ENCODE measurements at places on chromosomes 5 and 9.

- no peak for DNase-seq
Measured at GRCh38 chr5:67249590-67249895, 52.9 kb upstream of the CD180 start.

GRCh38 chr9:127589955-127590370 lies 22.1 kb upstream of the STXBP1 start:
- peak; percentile 52 for DNase-seq

DNA sequence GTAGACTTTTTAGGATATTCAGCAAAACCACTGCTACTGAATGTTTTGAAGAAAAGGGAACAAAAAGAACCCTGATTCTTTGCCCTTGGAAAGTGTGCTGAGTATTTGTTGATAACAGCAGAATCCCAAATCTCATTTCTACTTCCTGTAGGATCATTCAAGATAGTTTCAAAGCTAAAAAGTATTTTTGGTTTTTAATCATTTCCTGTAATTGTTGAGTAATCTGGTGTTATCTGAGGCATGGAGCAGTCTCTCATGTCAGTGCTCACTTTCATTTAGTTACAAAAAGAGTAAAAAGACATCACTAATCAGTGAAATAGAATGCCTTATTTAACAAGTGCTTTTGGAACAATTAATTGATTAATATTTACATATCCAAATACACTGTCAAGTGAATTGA lies 56.1 kb downstream of the ITGA2 start:
- DNase-seq = no peak

GRCh38 chr5:94969174-94969573 lies 315.7 kb downstream of the MCTP1 start:
- DNase-seq = no peak

GRCh38 chr9:21294904-21295538 lies 10.1 kb downstream of the IFNA5 start:
- no peak for DNase-seq

DNA sequence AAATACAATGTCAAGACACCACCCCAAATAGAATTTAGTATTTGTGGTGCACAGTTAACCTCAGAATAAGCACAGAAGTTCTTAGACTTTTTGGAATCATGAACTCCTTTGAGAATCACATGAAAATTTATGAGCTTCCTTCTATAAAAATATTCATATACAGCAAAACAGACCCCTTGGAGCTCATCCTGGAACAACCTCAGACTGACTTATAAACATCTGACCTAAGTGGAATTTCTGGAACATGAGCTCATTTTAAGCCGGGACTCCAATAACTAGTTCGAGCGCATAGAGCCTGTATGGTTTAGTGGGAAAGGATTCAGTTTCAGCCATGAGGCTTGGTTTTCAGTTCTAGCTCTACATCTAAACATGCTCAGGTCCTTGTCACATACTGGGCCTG lies 192.3 kb downstream of the DEPDC1B start:
- DNase-seq = no peak

DNA sequence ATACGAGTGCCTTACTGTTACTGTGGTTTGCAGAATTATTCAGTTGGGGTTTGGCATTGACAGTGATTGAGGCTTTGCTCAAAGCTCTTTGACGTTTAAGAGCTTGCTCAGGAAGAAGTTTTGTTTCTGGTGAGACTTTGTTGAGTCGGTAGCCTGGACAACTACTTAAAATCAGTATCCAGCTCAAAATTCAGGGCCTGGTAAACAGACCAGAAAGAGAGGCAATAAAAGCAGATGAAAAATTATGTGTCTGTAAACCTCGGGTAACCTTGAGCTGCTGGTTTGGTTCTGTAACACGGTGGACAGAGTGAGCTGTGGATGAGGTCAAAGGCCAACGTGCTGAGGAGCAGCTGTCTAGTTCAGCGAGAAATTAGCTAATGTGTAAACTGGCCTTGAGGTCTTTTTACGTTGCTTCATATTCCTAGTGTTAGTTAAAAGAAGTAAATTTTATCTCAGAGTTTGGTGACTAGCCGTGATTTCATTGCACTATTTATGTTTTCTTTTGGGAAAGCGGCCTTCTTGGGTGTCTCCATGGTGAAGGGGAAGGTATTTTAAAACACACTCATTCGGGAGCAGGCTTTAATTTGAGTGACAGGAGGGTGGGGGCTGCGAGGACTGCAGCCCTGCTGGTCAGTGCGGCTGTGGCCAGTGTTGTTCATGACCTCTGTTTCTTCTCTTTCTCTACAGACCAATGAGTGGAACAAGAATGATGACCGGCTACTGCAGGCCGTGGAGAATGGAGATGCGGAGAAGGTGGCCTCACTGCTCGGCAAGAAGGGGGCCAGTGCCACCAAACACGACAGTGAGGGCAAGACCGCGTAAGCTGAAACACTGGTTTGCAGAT lies 82.0 kb upstream of the TTC23L start:
- DNase-seq = no peak

DNA sequence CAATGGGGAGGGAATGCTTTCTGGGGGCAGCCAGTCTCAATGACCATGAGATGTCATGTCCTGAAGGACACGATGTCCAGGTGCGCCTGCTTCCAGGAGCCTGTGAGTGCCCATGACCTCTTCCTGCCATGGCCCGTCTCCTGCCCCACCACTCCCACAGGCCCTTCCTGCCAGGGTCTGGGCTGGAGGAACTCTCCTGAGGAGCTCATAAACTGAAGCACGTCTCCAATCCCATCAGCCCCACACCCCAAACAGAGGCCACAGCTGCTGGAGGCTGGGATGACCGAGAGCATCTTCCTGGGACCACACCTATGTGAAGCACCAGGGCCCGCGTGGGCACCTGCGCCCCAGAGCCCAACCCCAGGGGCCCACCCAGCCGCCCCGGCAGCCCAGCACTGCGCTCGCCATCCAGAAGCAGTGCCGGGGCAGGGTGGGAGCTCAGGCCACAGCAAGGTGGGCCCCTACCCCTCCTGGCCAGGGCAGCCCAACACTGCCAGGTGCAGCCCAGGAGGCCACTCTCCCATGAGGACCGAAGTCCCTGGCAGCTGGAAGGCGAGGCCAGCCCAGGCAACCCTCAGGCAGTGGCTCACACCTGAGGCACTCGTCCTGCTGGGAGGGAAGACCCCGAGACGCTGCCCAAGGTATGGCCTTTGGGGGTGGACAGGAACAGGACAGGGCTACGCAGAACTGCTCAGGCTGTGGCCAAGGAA lies 53.9 kb upstream of the UBAC1 start:
- peak; percentile 39 for DNase-seq

DNA sequence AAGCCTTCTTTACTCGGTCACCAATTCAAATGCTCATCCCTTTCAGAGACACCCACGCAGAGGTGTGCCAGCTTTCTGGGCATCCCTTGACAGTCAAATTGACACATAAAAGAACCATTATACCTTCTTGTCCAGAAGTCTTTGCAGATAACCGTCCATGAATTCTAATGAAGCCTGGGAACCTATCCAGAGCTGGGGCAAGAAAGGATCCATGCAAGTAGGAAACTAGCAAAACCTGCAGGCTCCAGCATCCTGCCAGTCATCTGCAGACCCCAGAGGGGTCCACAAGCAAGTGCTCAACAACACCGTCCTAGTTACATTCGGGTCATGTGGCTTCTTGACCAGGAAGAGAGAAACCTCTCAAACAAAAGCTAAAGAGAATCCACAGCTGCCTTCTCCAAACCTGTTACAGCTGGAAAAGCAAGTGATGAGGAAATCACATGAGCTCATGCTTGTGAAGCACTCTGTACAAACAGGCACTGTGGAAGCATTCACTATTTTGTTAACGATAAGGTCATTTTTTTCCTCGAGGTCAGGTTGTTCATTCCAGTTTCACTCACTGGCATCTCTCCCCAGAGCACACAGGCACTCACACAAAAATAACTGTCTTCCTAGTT lies 80.2 kb upstream of the DMRT1 start:
- no peak for DNase-seq

- no peak for DNase-seq
Measured at GRCh38 chr9:94687451-94687850, 39.0 kb upstream of the AOPEP start.

GRCh38 chr5:146659961-146660360 lies 144.0 kb upstream of the GPR151 start:
- DNase-seq = no peak

- DNase-seq = no peak
Measured at GRCh38 chr9:127004946-127005769, 90.6 kb downstream of the RALGPS1 start.

DNA sequence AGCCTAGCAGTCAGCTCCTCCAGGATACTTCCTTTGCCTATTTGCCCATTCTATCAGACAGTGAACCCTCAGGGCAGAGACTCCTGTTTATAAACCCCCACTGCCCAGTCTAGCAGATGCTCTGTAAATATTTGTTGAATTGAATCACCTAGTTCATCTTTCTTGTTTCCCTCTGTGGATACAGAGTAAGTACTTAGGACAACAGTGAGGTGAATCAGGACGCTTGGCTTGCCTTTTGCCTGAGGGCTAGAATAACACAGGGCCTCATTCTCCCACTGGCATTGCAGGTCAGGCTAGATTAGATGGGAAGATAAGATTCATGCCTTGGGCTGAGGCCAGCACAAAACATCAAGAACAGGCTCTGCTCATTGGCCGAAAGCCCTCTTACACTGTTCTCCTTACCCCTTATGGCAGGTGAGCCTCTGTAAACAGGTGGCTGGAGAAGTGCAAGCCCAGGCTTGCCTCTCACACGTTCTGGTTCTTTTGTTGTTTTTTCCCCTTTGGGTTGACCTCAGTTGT lies 22.2 kb downstream of the TNFSF8 start:
- no peak for DNase-seq

- no peak for DNase-seq
Measured at GRCh38 chr9:114390952-114391351, 3.2 kb upstream of the AKNA start.

DNA sequence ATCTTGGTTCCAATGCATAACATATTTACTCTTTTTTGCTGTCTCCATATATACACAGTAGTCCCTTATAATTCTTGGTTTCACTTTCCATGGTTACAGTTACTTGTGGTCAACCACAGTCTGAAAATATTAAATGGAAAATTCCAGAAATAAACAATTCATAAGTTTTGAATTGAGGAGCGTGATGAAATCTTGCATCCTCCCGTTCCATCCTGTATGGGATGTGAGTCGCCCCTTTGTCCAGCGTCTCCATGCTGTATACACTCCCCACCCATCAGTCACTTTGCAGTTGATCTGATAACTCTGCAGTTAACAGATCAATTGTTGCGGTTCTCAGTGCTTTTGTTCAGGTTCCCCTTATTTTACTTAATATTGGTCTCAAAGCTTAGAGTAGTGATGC lies 11.5 kb upstream of the FAF2 start:
- DNase-seq = no peak

DNA sequence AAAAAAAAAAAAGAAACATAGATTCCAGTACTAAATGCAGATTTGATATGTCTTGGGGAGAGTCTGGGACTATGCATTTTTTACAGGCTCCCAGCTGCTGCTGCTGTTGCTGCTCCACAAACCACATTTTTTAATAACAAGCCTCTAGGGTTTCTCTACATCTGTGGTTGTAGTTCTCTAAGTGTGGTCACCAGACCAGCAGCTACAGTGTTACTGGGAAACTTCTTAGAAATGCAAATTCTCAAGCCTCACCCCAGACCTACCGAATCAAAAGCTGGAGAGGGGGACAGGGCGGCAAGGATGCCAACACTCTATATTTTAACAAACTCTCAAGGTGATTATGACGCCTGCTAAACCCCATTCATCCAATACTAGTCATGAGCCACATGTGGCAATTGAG lies 293.4 kb upstream of the PTGER4 start:
- DNase-seq = no peak

- DNase-seq = no peak
Measured at GRCh38 chr9:37683531-37684371, 33.0 kb downstream of the FRMPD1 start.

DNA sequence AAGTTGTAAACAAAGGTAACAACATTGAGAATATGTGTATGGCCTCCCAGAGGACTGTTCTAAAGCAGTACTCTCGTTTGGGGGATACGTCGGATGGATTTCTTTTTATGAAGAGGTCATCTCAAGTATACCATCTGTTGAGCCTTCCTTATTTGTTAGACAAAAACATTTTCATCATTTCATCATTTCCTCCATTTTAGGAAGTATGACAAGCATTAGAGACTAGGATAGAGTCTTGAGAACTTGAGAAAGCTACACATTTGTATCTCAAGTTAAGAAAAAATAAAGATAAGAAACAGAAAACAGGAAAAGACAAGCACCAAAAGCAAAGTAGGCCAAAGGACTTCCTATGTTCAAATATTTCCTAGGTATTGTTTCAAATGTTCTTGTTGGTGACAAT lies 307.0 kb downstream of the EFNA5 start:
- no peak for DNase-seq

DNA sequence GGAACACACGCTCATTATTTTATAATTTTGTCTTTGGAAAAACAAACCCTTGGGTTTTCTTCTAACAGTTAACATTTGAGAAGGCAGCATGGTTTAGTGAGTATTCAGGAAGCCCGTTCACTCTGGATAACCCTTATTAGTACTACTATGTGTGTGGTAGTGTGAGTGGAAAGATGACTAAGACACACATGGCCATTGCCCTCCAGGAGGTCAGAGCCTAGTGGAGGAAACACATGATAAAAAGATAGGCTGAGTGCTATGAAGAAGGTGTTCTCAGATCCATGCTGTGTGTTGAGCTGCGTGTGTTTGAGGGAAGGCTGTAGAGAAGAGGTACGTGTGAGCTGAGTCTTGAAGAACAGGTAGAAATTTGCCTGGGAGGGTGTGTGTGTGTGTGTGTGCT lies 8.4 kb downstream of the C5orf47 start:
- no peak for DNase-seq

DNA sequence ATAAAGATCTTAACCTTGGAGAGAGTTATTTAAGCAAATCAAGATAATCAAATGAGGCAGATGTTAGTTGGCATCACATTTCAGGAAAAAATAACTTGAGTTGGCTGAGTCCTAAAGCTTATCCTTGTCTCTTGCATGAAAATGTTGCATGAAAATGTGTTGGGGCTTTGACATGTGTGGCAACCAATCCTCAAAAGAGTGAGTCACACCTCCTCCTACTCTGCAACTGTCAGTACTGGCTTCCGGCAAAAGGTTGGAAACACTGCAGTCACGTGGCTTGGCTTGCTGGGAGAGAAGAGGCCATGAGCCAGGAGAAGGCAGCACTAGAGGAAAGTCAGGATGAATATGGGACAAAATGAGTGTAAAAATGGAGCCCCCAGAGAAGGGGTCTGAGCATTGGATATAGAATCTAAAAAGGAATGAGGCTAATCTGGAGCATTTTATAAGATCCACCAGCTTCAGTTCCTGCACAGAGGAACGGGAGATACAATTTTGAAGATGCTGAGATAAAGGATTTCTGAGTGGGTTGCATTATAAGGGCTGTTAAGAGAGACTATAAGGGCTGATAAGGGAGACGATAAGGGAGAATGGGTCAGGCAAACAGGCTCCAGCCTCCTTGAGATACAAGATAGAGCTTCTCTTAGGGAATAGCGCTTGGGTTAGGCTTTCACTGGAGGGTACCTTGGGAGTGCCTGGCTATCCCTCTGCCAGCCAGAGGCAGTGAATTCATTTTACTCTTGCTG lies 43.1 kb downstream of the SPATA31D1 start:
- peak; percentile 68 for DNase-seq

DNA sequence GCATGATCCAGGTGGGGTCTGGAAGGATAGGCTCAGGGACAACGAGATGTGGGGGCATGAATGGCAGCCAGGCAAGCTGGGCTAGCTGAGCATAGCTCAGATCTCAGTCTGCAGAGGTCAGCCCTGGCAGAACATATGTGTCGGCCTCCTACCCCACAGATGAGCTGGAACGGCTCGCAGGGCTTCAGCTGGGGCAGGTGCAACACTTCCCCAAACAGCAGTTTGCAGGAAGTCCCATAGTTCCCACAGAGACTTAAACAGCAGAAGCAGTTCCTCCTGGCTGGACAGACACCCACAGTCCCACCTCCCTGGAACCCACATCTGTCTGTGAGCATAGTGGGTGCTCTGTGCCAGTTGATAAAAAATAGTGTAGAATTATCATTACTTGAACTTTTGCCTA lies 404.6 kb downstream of the GADD45G start:
- no peak for DNase-seq
